ENCODE measurements at places on chromosomes 1 and 21.

GRCh38 chr1:119978018-119978505, 81.7 kb upstream of the ADAM30 start:
- DNase-seq, result no peak

DNA sequence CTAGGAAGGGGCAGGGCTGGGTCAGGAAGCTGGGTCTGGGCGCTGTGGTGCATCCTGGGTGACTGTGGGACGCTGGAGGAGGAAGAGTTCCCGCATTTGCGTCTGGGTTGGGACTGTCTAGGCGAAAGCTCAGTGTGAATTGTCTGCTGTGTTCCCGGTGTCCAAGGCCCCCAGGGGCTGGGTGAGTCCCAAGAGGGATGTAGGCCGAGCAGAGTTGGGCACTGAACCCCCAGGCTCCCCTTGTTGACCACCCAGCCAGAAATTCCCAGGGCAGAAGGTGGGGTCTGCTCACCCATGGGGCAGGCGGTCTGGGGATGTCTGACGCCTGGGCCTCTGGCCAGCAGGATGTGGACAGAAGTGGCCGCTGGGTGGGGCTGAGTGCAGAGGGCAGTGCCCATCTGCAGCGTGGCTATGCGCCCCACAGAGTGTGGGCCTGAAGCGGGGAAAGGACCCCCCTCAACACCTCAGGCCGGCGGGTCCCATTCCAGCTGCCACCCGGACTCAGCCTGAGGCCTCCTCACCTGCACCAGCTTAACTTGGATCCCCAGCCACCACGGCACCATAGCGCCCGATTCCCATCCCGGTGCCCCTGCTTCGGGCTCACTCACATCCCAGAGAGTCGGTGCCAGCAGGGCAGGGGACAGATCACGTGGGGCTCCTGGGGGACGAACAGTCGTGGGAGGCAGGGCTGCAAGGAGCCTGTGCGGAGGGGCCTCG, 37.0 kb upstream of the POFUT2 start:
- no peak for DNase-seq

- no peak for DNase-seq
Measured at GRCh38 chr1:205214756-205215155, 3.3 kb upstream of the DSTYK start.

- no peak for DNase-seq
Measured at GRCh38 chr1:61552630-61553305, 172.2 kb downstream of the TM2D1 start.

GRCh38 chr1:242225767-242226573, 227.1 kb upstream of the MAP1LC3C start:
- DNase-seq, result no peak

GRCh38 chr1:66330722-66331141, 203.2 kb upstream of the SGIP1 start:
- no peak for DNase-seq

DNA sequence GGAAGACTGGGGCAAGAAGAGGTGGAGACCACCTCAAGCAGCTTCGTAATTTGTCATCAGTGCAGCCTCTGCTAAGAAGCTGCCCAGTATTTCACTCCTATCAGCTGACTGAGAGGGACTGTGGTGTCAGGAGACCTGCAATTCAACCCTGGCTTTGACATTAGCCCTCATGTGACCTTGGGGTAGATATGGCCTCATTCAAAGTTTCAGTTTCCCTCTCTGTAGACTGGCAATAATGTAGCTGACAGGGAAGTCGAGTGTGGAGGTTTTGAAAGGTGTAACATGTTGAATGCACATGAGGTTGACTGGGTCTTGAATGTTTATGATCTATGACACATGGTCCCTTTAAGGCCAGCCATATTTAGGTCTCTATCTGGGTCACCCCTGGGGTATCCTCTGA, 2.2 kb upstream of the SPRR4 start:
- DNase-seq, result no peak

DNA sequence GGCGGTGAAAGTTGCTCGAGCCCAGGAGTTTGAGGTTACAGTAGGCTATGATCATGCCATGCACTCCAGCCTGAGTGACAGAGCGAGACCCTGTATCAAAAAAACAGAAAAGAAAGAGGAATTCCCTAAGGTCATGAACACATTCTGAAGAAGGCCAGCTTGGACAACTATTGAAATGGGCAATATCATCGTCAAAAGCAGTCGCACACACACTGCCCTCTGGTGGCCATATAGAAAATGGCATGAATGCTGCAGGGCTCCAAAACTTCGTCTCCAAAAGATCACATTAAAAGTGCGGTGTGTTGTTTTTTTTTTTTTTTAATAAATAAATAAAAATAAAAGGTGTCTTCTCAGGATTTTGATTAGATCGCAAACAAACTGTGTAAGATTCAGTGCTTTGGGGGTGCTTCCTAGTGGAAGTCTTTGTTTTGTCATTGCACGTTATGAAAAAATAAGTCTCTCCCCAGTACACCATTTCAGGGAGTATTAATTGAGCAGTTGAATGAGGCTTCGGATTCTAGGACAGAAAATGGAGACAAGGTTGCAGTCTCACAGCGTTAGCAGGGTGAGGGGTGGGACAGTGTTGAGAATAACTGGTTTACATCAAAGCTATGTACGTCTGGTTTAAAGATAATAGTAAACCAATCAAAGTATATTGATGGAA, 87.5 kb upstream of the FMN2 start:
- no peak for DNase-seq

GRCh38 chr1:33599516-33600115, 127.2 kb downstream of the ZSCAN20 start:
- DNase-seq, result no peak

- no peak for DNase-seq
Measured at GRCh38 chr1:182330303-182330702, 61.3 kb downstream of the GLUL start.

DNA sequence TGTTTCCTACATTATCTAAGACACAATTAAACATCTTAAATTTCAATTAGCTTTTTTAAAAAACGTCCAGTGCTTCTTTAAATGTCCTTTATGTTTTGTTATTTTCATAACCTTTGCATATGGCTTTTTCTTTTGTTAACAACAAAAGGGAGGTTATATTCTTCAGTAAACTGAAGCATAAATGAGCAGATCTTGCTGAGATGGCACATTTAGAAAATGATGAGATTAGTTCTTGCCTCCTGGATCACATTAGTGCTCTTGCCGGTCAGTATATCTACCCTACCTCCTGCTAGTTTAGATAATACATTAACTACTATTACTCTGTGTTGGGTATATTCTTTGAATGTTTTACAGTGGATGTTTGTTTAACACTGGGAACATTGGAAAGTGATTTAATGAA, 126.1 kb downstream of the DISP1 start:
- DNase-seq, result no peak

GRCh38 chr1:65362545-65362944, 53.2 kb downstream of the DNAJC6 start:
- DNase-seq, result no peak

DNA sequence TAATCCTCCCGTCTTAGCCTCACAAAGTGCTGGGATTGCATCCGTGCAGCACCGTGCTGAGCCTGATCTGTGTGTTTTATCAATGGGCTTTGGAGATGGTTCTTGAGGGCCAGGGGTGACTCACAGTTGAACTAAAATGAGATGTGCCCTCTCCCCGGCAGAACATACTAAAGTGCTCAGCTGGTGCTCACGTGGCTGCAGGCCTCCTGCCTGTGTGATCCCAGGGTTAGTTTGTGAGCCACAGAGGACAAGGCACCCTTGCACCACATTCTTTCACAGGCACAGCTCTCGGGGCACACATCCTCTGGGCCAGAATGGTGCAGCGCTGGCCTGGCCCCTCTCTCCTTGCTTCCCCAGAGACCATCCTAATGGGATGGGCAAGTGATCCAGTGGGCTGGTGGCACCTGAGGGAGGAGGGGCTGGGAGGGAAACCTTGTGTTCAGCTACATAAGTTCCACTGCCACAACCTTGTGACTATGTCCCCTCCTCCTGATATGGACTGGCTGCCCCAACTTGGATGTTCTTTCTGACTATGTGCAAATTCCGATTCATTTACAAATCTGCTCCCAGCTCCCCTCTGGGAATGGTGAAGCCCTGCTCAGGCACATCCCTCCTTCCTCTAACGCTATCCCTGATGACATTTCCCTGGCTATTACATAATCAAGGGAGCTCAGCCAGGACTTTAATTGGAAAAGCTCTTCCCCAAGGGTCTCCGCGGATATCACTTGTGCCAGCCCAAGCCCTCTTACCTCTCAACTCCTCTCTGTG, 197.0 kb upstream of the EDN2 start:
- DNase-seq, result no peak

GRCh38 chr1:13996334-13996733, 296.3 kb downstream of the PRDM2 start:
- no peak for DNase-seq

DNA sequence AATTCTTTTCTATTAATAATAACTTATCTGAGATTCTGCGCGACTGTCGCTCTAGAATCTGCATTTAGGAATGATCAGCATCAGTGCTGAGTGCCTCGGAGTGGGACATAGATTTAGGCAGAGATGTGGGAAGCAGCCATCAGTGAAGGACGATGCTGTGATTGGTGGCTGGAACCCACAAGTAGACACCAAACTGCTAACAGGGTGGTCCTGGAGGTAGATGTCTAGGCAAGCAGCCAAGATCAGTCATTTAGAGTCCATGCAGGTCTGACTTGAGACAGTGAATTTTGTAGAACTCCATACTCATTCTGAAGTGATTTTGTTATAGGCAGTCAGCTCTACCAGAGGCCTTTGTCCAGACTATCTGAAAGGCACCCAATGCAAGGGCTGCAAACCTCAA, 51.8 kb upstream of the LYST start:
- no peak for DNase-seq

DNA sequence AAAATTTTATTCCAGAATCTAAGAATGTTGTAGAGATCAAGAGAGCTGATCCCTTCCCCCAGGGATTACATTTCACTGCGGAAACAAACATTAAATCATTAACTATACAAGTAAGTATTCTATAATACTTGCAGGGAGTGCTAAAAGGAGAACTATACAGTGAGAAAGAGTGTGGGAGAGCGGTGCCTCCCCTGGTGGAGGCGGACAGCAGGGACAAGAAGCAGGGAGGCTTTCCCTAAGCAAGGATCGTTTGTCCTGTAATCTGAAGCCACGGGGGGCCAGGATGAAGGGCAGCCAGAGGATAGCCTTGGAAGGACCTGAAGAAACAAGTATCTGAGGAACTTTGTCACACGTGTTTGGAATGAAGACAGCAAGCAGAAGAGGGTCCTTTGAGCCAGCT, 40.1 kb downstream of the SLC9C2 start:
- no peak for DNase-seq

DNA sequence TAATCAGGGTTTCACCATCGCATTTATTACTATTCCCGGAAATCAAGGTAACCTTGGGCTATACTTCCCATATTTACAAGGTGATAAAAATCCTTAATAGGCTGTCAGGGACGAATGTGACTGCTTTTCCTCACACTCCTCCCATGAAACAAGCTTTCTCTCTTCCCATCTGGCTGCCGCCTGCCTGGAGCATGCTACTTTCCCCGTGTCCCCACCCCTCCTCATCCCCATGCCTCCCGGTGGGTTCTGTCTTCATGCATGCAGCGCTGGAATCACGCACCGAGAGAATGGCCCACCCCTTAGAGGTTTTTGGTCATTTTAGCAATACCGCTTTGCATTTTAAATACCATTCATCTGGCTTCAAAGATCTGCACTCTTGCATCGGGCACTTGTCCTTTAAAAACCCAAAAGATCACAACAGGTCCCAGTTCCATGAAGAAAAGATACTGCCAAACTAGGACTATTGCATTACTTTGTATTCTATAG, 339.1 kb downstream of the NTNG1 start:
- DNase-seq, result no peak

DNA sequence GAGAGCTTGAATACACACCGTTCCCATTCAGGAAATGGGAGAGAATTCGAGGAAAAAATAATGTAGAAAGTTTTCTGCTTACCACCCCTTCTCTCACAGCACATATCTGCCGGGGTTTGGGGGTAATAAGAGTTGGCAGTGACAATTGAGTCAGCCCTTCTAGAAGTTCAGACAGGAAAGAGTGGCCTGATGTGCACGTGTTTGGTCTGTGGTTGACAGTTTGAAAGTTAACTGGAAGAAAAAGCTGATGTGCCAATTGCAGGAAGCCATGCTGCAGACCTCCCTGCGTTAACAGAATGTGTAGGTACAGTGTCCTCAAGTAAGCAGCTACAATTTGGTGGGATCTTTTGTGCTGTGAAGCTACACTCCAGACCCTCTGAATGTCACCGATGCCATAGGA, 50.9 kb downstream of the DHX9 start:
- DNase-seq, result no peak

DNA sequence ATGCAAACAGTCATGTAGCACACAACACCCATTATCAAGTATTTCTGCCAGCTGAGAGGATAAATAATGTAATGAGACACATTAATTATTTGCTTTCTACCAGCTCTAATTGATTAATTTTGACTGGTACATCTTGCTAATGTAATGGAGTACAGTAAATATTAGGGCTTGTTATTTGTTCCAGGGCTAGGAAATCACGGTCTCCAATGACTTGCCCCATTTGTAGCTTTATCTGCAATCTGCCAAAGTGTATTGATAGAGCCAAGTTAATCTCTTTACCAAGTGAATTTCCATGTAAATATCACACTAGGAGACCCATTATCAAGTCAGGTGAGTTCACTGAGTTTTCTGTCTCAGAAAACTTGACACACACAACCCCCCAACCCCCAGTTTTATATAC, 55.1 kb downstream of the RGS13 start:
- DNase-seq, result no peak

DNA sequence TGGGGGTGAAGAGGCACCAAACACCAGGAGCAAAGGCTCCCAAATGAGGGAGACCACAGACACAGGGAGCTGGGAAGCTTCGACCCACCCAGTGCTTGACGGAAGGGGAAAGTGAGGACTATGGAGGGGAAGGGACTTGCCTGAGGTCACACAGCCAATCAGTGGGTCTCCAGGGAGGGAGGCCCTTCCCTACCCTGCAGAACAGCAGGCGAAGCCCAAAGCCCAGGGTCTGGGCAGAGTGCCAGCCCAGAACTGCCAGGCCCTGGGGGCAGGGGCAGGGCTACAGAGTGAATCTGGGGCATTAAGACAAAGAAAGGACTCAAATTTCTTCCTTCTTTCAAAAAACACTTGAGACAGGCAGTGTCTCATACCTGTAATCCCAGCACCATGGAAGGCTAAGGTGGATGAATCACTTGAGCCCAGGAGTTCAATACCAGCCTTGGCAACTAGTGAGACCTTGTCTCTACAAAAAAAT, 45.5 kb upstream of the ECE1 start:
- DNase-seq, result no peak

- no peak for DNase-seq
Measured at GRCh38 chr1:158494796-158495195, 22.8 kb downstream of the OR10R2 start.

All from stimulated activated CD4-positive, alpha-beta T cell treated with anti-CD3 and anti-CD28 coated beads, Interleukin-12 subunit alpha, Interleukin-12 subunit beta, amount 100 ng/mL, for 24 hours (primary cell).